Smooth muscle cell of the umbilical artery (primary cell): ENCODE measurements at places on chromosomes 1 and 21. TPM values are rescaled to one million over a fixed set of nuclear protein-coding genes. Genes with fewer than 3 reads are reported as not detected.

NBPF20 gene
- total RNA-seq = 3.0 and 9.5 TPM in 2 replicates

VSIG8 gene
- 0.23 TPM in 1 of 2 replicates, not detected in the other for total RNA-seq

EPRS1 gene
- total RNA-seq = 209 and 288 TPM in 2 replicates

AADACL4 gene
- not detected in 2 replicates for total RNA-seq

ALX3 gene
- not detected in 2 replicates for total RNA-seq

MYBPH gene
- total RNA-seq = 0.30 TPM in 1 of 2 replicates, not detected in the other

TOR1AIP2 gene
- total RNA-seq = 111 and 152 TPM in 2 replicates
